RPMI7951 (cell line): ENCODE measurements at places on chromosomes 1 and 21. TPM values are rescaled to one million over a fixed set of nuclear protein-coding genes. Genes with fewer than 3 reads are reported as not detected.

SERPINC1 gene
- 0.39 and 1.1 TPM in 2 replicates for total RNA-seq

FAM151A gene
- total RNA-seq = not detected in 2 replicates

FAM110D gene
- total RNA-seq = not detected in 2 replicates

CCDC17 gene
- 0.20 and 0.36 TPM in 2 replicates for total RNA-seq

PRAMEF4 gene
- total RNA-seq = not detected in 2 replicates

TGFB2 gene
- 11.3 and 18.7 TPM in 2 replicates for total RNA-seq

TDRD10 gene
- total RNA-seq = not detected in 2 replicates

GTF2B gene
- total RNA-seq = 49.2 and 59.7 TPM in 2 replicates

RNF186 gene
- not detected in 2 replicates for total RNA-seq

IGSF9 gene
- total RNA-seq = not detected in 2 replicates

ARHGEF16 gene
- not detected in 2 replicates for total RNA-seq

ELAPOR1 gene
- total RNA-seq = 0.29 and 0.36 TPM in 2 replicates

RYR2 gene
- total RNA-seq = under 0.01 TPM in 1 of 2 replicates, not detected in the other

HAO2 gene
- not detected in 2 replicates for total RNA-seq

HTR6 gene
- total RNA-seq = 0.10 TPM in 1 of 2 replicates, not detected in the other

DMBX1 gene
- not detected in 2 replicates for total RNA-seq

GOLT1A gene
- total RNA-seq = not detected in 2 replicates

EXTL2 gene
- total RNA-seq = 50.6 and 57.2 TPM in 2 replicates

PDZK1IP1 gene
- total RNA-seq = not detected in 2 replicates

FCER1G gene
- total RNA-seq = 1.3 TPM in 1 of 2 replicates, not detected in the other

TEKT2 gene
- total RNA-seq = 0.20 TPM in 1 of 2 replicates, not detected in the other

OR2M3 gene
- not detected in 2 replicates for total RNA-seq

ZNF683 gene
- total RNA-seq = not detected in 2 replicates

TNFRSF8 gene
- total RNA-seq = not detected in 2 replicates

TMEM240 gene
- total RNA-seq = not detected in 2 replicates

FAM131C gene
- total RNA-seq = 0.20 TPM in 1 of 2 replicates, not detected in the other

SYT14 gene
- 1.1 and 2.2 TPM in 2 replicates for total RNA-seq

PAFAH2 gene
- total RNA-seq = 8.4 and 10.2 TPM in 2 replicates

UBASH3A gene
- total RNA-seq = not detected in 2 replicates

RNF19B gene
- total RNA-seq = 9.8 and 10.3 TPM in 2 replicates

SLC1A7 gene
- not detected in 2 replicates for total RNA-seq

MX2 gene
- total RNA-seq = 105 and 115 TPM in 2 replicates

EPHB2 gene
- 1.4 and 2.3 TPM in 2 replicates for total RNA-seq

EXTL1 gene
- total RNA-seq = 2.2 and 4.1 TPM in 2 replicates

TBX19 gene
- 0.29 and 0.84 TPM in 2 replicates for total RNA-seq

MNDA gene
- not detected in 2 replicates for total RNA-seq

AGMAT gene
- 1.2 and 1.6 TPM in 2 replicates for total RNA-seq

DNAJC11 gene
- total RNA-seq = 18.2 and 24.6 TPM in 2 replicates

PER3 gene
- 11.8 and 14.9 TPM in 2 replicates for total RNA-seq

SLC44A5 gene
- total RNA-seq = 0.12 TPM in 1 of 2 replicates, not detected in the other

LEMD1 gene
- not detected in 2 replicates for total RNA-seq

PFKFB2 gene
- total RNA-seq = 2.8 and 3.2 TPM in 2 replicates

CR1 gene
- total RNA-seq = not detected in 2 replicates

S100A8 gene
- 0.68 and 4.7 TPM in 2 replicates for total RNA-seq

OR2T11 gene
- total RNA-seq = not detected in 2 replicates

OR2T33 gene
- total RNA-seq = not detected in 2 replicates

HES5 gene
- not detected in 2 replicates for total RNA-seq

OR14C36 gene
- not detected in 2 replicates for total RNA-seq

TMCO4 gene
- 7.9 and 13.2 TPM in 2 replicates for total RNA-seq
